ENCODE measurements at places on chromosomes 3 and 15.

- no peak for DNase-seq
Observed at GRCh38 chr15:98803228-98804056, 155.1 kb downstream of the IGF1R start.

GRCh38 chr15:49473031-49473430 is 50.0 kb downstream of the FGF7 start:
- DNase-seq, result no peak

- DNase-seq, result no peak
Observed at GRCh38 chr3:150223558-150223957, 184.5 kb upstream of the TSC22D2 start.

- DNase-seq, result no peak
Observed at GRCh38 chr3:52297242-52298148, 9.9 kb downstream of the GLYCTK start.

DNA sequence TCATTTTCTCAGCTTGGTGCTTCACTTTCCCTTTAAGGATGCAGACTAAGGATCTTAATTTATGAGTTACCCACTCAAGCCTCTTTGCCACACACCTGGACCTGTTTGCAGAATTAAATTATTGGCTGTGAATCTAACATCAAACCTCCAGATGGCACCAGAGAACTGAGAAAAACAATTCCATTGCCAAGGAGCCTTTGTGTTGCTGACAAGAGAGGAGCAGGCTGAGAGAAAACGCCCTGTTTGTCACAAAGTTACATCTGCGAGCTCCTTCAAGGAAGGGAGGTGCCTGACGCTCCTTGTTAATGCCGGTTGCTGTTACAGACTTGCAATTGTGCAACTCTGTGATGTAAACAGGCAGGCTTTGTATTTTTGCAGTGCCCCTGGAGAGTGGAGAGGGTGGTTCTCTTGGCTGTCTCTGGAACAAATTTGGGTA is 36.3 kb upstream of the TMC3 start:
- peak; percentile 56 for DNase-seq

DNA sequence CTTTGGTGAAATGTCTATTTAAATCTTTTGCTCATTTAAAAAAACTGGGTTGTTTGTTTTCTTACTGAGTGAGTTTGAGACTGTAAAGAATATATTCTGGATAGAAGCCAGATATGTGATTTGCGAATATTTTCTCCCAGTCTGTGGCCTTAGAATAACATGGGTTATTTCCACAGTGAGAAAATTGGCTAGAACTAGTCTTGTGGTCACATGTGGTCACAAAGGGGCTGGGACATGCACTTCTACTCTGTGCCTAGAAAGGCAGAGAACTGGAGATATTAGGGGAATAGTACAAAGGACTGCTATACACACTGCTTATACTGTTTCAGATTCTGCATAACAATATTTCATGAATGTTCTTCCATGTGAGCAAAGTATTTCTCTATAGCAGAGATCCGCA is 79.9 kb upstream of the RGMA start:
- DNase-seq, result no peak

GRCh38 chr3:50972029-50972428 is 297.3 kb downstream of the DOCK3 start:
- DNase-seq, result no peak

DNA sequence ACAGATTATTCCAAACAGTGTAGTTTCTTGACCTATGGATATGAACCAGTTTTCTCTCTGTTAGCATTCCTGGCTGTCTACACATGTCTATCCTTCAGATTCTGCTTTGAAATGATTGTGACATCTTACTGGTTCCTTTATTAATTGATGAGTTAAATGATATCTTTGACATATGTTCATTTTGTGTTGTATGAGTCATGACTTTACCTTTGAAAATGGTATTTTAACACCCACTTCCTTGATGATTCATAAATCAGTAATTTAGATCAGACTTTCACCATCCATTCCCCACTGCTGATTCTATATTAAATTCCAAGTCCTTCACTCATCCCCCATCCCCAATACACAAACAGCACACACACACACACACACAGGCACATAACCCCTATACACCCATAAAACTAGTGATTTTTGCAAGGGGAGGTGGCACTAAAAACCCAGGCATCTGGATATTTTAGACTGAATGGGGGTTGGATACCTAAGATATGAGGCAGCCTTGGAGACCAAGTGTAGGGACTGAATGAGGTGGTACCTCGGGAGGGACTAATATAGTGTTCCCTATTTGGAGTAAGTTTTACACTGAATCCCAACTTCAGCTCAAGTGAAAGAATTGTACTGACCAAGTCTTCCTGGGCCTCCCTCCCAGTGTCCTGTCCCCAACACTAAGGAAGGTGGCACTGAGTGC is 9.7 kb downstream of the CCK start:
- peak; percentile 58 for DNase-seq

DNA sequence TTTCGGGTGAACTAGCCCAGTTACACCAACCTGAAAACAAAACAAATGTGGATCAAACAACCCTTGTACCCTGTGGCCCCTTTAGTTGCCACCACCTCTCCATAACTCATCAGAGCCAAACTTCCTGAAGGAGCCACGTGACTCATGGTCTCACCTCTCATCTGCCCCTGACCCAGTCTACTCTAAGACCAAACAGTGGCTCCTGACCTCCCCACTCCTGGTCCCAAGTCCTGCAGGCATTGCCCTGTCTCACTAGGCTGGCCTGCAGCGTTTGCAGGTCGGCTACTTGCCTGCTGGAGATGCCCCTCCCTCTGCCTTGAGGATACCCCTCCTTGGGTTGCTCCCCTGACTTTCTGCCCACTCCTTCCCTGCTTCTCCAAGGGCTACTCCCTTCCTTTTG is 23.1 kb downstream of the SLC6A11 start:
- DNase-seq, result no peak

DNA sequence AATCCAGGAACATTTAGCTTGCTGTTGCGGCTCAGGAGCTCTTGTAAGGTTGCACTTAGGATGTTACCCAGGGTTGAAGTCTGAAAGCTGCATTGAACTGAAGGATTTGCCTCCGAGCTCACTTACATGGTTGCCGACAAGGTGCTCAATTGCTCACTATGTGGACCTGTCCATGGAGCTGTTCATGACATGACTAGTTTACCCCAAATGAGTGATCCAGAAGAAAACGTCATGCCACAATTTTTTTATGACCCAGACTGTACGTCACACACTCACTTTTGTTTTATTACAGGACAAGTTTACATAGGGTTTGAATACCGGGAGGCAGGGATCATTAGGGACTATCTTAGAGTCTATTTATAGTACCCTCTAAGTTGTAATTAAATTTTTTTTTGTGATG is 21.0 kb upstream of the CLDN11 start:
- no peak for DNase-seq

- peak; percentile 88 for DNase-seq
Observed at GRCh38 chr3:171028025-171028778, 1.7 kb upstream of the SLC2A2 start.

DNA sequence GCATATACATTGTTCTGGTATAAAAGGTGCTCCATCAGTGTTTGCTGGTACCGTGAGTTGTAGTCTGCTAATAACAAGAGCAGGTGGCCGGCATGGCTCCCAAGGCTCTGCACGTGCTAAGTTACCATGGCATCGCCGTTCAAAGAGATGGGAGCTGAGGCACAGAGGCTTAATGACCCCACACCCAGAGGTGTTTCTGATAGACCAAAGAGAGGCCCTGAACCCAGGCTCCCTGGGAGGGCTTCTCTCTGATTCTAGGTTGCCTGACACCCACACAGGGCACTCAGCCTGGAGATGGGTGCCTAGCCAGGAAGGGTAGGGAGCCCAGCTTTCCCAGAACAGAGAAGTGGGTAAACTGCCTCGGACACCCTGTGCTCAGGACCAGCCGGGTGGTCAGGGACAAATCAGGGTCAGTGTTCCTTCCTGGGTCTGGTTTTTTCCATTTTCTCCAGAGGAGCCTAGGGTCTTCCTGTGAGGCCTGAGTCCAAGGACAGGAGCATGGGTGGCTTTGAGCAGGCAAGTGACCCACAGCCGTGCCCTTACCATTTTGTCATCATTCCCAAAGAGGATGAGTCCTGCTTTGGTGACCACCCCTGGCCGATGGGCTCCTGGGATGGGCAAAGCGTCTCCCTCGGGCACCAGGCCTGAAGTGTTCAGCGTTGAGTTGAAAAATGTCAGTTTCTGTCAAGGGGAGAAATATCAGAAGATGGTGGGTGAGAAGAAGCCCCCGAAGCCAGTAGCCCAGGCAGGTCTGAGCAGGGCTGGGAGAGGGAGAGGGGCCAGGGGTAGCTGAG is 27.3 kb downstream of the ALDH1L1 start:
- DNase-seq, result no peak

DNA sequence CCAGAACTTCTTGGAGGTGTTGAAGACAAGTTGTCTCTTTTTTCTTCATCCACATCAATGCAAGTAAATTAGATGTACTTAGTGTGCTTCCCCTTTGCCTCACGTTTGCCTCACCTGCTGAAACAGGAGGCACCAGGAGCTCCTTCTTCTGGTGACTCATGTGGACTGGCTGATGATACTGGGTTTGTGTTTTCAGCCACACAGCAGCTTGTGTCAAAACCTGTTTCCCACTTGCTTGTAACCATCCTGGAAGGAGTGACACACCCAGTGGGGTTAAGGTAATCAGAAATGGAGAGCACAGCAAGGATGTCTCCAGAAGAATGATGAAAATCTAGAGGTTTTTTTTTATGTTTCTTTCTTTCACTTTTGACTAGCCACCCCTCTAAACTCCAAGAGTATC is 143.3 kb upstream of the RBMS3 start:
- DNase-seq, result no peak

- DNase-seq, result no peak
Observed at GRCh38 chr3:13278783-13279531, 141.2 kb downstream of the NUP210 start.

GRCh38 chr3:100179692-100180349 is 65.5 kb upstream of the FILIP1L start:
- DNase-seq, result no peak

DNA sequence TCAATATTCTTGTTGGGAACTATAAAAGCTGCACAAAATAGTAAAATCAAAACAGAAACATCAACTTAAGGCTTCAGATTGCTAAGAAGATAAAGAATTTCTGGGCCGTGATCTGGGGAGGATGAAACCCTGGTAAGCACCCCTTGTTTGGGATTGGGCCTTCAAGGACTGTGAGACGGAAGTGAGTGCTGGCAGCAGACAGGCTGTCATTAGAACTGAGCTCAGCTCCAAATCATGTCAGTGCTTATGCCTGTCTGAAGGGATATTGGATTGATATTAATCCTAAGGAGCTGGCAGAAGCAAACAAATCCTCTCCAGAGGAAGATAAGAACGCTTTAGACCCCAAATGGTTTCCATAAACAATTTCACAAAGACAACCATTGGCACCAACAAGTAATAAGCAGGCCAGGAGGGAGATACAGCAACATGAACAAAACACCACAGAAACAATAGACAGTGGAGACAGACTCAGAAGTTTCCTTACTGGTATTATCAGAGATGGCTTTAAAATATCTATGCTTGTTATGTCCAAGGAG is 72.6 kb upstream of the CTXND1 start:
- DNase-seq, result no peak

DNA sequence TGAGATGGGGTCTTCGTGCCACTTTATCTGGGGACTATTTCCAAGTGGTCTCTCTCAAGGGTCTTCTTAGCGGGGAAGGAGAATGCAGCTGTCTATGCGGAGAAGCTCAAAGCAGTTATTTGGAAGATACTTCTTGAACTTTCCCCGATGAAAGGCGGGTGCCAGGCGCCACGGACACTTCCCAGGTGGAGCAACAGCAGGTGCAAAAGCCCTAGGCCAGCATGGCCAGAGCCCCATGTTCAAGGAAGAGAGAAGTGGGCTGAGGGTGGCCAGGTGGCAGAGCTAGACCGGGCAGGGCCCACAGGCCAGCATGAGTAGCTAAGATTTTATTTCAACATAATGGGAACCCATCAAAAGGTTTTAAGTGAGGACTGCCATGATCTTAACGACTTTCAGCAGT is 232.8 kb downstream of the PDZRN3 start:
- no peak for DNase-seq

DNA sequence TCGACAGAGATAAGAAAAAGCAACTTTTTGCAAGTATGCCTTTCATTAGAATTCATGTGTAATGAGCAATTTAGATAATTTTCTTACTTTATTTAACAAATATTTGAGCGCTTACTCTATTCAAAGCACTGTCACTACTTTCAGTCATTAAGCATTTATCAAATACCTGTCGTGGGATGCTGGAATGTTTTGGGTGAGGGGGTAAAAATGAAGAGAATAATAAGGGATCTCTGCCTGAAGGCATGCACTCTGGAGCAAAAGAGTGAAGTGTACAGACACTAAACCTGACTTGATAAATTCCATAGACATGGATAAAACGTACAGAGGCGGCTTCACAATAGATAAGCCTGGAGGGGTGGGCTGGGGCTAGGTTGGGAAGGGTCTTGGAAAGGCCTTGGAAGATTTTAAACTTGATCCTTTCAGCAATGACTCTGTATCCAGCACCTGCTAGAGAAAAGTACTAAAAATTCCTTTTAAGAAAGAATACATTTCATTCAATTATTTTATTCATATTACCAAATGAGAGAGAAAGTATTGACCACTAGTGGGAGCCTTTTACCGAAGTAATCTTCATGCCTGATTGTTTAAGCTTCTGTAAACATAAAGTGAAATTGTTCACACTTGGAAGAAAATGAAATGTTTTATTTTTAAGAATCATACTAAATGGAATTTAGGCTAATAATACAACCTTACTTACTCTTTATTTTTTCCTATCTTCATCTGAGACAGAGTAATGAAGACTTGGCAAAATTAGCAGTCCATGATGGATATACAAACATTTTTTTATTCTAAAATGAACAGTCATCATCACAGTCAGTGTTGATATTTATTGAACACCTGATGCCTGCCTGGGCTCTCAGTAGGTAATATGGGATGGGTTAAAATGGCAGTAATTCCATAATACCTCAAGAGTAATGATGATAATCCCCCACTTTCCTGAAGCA is 113.2 kb downstream of the PPP2R3A start:
- no peak for DNase-seq

DNA sequence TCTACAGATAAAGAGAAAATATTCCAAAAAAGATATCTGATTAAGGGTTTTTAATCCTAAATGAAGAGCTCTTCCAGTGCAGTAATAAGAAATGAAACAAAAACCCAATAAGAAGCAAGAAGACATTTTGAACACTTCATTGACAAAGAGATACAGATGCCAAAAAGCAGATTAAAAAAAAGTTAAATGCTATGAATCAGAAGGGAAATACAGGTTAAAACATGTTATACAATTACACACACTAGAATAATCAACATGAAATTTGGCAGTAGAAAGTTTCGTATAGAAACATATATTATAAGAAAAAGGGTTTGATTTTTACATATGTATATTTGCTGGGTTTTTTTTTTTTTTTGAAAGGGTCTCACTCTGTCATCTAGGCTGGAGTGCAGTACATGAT is 135.0 kb downstream of the ROBO1 start:
- DNase-seq, result no peak

DNA sequence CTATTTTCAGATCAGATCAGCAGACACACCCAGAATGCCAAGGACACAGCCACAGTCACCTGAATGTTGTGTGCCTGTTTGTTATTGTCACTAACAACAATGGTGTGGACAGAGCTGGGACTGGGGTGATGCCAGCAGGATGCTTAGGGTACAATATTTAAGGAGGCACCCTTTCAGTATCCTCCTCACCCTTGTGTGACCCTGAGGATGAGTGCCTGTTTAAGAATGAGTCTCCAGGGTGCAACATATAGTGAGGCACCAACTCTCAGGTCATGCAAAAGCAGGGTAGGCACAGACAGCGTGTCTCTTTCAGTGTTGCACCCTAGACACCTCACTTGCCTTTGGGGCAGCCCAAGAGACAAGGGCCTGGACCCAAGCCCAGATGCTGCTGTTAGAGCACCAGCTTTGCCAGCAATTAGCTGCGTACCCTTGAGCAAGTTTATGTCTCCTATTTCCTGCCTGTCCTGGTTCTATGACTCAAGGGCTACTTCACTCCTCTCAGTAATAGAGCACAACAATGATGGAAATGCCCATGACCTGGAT is 122.6 kb downstream of the AQP9 start:
- no peak for DNase-seq
